D721Med (cell line): ENCODE measurements at places on chromosomes 7 and 10.

- no peak for DNase-seq
These were observed 243.2 kb downstream of the SNX10 start for GRCh38 chr7:26534649-26535482.

DNA sequence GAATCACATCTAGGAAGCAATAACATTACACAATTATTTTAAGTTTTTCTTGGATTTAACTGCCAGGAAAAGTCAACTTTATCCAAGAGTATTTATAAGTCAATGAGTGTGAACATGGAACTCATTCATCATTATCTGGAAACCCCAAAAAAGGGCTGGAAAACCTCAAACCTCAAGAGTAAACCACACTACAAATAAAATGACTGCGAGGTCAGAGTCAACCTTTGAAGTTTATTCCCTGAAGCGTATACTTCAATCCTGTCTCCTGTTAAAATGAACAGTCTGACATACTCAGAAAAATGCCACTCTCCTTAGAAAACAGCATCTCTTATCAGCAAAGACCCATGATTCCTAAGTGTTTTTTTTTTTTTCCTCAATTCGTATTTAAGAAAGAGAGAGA lies 86.5 kb downstream of the RELN start:
- no peak for DNase-seq

GRCh38 chr7:1348823-1349335 lies 110.4 kb downstream of the MICALL2 start:
- DNase-seq: no peak

- DNase-seq: no peak
These were observed 471 bp downstream of the PFKP start for GRCh38 chr10:3067859-3068179.

- no peak for DNase-seq
These were observed 37.9 kb downstream of the JAZF1 start for GRCh38 chr7:28142650-28143049.

- no peak for DNase-seq
These were observed 16.2 kb downstream of the OPTN start for GRCh38 chr10:13115832-13116803.

DNA sequence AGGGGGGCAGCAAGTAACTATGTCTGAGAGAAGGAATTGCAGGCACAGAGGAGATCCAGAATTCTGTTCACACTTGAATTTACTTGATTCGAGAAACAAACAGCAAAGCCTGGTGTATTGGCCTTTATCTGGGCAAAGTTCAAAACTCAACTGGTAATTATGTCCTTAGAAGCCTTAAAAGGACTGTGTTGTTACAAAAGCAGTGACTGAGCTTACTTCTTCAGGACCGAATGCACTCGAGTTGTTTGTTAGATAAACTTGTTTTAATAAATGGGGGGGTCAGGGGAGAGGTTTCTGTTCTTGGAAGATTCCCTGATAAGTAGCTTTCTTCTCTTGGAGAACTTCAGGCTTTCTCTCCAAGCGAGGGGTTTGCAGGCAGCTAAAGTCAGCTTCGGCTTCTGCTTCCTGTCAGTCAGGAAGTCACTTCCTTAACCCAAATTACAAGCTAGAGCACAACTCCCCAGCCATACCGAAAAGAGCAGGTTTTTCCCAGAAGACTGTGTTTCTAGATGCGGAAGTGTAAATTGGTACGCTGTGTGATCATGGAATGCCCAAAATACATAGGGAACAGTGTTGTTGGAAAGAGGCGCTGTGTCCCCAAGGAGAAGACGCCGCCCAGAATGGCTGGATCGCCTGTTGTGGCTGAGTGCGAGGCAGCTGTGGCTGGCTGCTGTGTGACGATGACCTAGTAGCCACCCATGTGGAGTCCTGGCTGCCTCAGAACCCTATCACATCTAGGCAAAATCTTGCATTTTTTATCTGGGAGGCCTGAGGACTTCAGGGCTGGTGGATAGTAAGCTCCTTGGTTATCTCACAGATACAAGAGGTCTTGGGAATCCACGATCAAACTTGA lies 110.4 kb downstream of the TCF7L2 start:
- DNase-seq: no peak
